ENCODE measurements at places on chromosomes 5 and 9.

GRCh38 chr9:2270565-2270964 lies 255.4 kb downstream of the SMARCA2 start:
- DNase-seq: no peak

DNA sequence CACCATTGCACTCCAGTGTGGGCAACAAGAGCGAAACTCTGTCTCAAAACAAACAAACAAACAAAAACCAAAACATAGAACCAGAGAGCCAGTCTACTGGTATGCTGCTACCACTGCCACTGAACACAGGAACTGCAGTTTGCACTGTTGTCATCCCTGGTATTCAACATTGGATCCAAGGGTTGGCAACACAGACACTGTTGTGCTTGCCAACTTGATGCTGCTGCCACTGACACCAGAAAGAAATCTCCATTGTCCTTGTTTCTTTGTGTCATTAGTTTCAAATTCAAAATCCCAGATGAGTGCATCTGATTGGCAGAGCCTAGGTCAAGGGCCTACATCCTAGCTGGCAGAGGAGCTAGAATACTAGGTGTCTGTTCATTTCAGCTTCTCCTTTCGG lies 16.2 kb downstream of the HINT1 start:
- no peak for DNase-seq

GRCh38 chr5:174235221-174236011 lies 189.9 kb downstream of the NSG2 start:
- DNase-seq: peak; percentile 81

DNA sequence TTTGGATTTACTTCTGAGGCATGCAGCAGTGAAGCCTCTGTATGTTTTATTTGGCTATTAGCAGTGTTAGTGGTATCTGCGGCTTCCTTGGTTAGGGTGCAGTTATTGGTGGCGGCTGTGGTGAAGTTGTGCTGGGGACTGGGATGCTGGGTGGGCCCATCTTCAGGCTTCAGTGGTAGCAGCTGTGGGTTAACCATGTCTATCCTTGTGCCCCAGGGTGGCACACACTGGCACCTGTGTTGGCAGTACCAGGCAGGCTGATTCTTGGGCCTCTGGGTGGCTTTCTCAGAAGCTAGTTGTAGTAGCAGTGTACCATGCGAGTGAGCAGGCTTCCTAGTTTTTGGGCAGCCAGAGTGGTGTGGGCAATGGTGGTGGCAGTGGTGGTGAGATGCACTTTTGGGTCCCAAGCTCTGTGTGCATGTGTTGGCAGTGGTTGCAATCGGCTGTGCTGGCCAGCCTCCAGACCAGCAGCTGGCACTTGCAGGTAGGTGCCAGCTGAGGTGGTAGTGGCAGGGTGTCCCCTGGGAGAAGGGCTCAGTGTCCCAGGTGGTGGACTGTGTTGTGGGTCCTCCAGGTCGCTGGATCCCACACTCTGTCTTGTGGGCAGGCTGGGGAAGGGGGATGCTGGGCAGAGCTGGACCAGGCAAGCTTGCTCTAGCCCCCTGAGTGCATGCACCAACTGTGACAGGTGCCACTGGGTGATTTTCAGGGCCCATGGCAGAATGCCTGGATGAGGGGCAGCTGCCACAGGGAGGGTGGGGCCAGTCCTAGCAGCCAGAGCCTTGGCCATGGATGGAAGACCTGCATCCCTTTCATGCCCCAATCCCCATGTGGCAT lies 13.6 kb downstream of the AHRR start:
- DNase-seq: no peak

DNA sequence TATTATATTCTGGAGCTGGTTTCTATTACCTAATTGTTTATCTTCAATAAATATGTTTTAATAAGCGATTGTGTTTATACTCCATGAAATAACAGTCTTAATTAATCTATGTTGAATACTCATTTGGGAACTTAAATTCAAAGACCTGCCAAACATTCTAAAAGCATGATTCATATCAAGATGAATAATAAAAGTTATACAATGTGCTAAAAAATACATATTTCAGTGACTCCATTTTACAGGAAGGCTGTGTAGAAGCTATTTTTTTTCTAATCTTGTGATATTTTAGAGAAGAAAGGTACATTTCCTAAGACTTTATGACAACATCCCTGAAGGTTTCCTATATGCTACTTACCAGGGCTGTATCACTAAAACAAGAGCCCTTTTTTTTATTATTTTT lies 417.9 kb downstream of the NFIB start:
- no peak for DNase-seq

DNA sequence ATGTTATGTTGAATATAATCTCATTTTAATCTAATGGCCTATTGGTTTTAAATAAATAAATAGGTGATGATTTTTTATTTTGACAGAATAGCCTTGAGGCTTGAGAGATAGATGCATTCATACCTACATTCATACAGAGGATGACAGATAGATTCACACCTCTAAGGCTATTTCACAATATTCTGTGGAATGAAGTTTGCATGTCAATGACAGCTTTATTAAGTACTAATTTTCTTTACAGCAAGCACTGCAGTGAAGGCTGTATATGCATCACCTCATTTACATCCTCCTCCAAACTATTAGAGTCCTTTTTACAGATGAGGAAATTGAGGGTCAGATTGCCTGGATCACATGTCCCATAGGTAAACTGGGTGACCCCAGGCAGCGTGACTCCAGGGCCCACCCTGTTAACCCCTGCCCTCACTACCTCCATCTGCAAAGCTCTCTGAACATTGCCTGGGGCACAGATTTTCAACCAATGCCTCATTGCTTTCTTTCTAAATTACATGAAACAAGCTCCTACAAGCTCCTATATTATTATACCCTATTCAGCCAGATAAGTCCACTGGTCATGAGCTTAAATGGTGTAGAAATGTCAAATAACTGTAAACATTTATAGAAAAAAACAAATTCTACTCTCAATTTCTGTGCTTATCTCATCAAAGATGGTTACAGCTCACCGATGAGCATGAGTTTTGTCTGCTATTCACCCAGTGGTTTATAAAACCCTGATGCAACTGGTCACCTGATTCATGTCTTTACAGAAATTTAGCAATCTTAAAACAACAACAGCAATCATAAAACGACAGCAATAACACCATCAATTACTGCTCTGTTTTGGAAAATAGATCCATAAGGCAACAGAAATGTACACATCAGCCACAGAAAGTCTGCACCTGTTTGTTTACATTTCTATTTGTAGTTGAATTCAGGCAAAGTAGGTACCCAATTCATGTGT lies 338.0 kb downstream of the NSG2 start:
- DNase-seq: no peak
